Stimulated activated CD4-positive, alpha-beta T cell treated with anti-CD3 and anti-CD28 coated beads, TNF-alpha, amount 100 ng/mL, for 24 hours (primary cell): ENCODE measurements at places on chromosomes 16 and 17.

- peak; percentile 35 for DNase-seq
These were observed 4.9 kb downstream of the MLKL start for GRCh38 chr16:74695450-74696422.

DNA sequence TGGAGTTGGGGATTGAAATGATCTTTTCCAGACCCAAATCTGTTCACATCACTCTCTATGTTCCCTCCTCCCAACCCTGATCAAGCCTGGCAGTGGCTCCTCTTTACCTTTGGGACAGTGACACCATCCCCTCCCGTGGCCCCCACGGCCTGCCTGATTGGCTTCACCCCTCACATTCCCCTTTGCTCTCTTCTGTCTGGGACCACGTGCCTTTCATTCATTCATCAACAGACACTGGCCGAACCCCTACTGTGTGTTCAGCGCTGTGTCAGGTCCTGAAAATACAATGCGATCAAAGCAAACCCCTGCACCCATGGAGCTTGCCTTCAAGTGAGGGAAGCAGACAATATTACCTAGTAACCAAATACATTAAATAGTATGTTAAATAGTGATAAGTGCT is 2.2 kb upstream of the ALOX12B start:
- DNase-seq = no peak

DNA sequence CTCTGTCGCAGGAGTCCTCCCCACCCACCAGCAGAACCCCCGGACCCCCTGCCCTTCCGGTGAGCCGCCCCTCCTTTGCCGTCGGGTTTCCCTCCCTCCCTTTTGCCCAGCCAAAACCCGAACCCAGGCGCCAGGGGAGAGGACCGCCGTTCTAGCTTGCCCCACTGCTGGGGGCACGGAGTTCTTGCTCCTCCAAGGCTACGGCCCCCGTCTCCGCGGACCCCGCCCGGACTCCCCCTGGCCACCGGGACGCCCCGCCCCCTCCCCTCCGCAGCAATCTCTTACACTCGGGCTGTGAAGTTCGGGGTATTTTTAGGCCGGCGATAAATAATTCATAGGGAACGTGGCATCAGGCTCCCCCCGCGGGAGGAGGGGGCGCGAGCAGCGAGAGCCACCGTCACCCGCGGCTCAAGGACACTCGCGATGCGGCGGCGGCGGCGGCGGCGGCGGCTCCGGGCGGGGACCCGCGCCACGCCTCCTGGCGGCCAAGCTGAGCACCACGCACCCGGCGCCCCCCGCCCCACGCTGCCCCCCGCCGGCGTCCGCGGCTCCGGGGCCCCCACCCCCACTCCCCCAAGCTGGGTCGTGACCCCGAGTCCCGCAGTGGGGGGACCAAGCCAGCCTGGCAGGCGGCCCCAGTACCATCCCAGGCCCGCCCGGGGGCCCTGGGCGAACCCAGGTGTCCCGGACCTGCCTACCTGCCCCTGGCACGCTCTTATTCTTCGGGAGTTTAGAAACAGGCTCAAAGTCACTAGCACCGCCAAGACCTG is at the start of gene GRIN2C:
GRIN2C (minus strand) TSS at position 427 of the 770 bp plus-strand sequence. CDS start 4,793 bp downstream, outside the sequence.
- no peak for DNase-seq

DNA sequence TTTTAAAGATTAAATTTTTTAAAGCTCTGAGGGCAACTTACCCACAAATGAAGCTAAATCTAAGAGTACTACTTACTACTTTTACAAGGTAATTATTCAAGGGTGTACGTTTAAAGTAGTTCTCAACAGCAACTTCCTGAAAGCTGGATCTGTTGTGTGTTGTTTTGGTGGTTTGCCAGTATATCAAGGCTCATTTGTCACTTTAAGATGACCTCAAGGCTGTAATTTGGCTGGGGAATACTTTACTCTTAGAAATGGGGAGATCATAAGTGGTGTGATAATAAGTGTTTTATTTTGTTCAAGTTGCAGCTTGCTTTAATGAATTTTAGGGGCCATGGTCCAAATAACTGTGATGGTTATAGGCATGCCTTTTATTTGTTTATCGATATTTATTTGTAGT is 30.4 kb downstream of the AP2B1 start:
- no peak for DNase-seq

GRCh38 chr17:44548376-44549230 is 8.7 kb upstream of the FZD2 start:
- no peak for DNase-seq

- no peak for DNase-seq
These were observed 17.4 kb downstream of the NGFR start for GRCh38 chr17:49512296-49513043.

GRCh38 chr16:51193879-51194278 is 42.8 kb upstream of the SALL1 start:
- DNase-seq = no peak

GRCh38 chr16:14963281-14964173 is 11.3 kb upstream of the PDXDC1 start:
- no peak for DNase-seq

- no peak for DNase-seq
These were observed 22.1 kb downstream of the MAP1LC3B start for GRCh38 chr16:87414251-87414680.

- DNase-seq = no peak
These were observed 10.1 kb downstream of the GSE1 start for GRCh38 chr16:85623250-85623649.

DNA sequence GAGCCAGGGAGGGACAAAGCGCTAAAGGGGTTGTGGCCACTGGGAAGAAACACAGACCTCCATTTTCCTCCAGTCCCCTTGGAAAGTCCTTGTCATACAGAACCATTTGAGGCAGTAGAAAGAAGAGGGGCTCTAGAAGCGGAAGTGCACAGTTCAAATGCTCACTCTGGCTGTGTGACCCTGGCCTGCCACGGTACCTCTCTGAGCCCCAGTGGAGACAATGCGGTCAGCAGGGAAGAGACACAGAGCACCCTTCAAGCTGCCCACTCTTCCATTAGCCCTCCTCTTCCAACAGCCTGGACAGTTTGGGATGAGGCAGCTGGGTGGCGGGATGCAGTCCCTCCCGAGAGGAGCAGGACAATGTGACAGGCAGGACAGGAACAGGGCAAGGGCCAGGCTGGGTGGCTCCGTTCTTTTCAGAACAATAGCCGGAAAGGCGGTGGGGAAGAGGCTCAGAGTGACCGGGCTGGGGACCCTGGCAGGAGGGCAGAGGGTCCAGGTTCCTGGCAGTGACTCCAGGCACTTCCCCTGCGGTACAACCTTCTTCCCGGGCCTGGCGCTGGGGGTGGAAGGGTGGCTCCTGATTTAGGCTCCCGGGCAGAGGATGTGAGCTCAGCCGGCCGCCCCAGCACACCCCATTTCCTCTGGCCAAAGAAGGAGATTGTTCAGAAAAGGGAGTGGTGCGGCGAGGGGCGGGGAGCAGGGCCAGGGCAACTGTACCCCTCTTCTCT is 5.6 kb downstream of the CASKIN2 start:
- no peak for DNase-seq

- DNase-seq = no peak
These were observed 2.7 kb upstream of the CASKIN1 start for GRCh38 chr16:2199095-2199494.

GRCh38 chr16:58428621-58429542 is 36.6 kb downstream of the GINS3 start:
- no peak for DNase-seq

GRCh38 chr16:87671715-87672270 is 69.5 kb downstream of the JPH3 start:
- no peak for DNase-seq

- DNase-seq = no peak
These were observed 26.1 kb upstream of the CBFA2T3 start for GRCh38 chr16:89002851-89003830.

DNA sequence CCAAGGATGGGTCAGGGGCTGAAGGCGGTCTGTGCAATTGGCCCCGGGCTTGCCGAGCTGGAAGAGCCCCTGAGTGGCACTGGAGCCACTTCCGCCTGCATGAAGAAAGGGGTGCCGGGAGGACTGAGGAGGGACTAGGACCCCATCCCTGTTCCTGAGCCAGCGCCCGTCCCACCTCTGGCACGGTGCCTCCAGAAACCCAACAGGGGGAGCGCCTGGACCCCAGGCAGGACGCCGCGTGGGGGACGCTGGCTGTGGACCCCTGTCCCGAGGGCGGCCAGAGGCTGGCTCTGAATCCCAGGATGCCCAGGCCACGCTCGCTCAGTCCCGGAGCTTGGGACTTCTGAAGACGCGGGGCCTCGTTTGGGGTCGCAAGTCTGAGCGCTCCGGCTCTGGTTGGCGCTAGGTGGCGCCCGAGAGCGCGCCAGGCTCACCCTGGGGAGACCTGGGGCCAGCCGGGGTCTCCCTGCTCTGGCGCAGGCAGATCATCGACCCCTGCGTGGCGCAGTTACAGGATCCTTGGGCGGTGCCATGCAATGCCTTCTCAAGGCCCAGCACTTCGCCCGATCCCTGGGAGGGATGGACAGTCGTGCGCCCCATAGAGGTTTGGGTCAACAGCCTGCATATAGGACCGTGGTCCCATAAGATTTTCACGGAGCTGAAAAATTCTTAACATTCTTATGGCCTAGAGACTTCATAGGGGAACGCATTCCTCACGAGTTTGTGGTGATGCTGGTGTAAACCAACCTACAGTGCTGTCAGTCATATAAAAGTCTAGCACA is 58.5 kb upstream of the CREBBP start:
- peak; percentile 32 for DNase-seq

DNA sequence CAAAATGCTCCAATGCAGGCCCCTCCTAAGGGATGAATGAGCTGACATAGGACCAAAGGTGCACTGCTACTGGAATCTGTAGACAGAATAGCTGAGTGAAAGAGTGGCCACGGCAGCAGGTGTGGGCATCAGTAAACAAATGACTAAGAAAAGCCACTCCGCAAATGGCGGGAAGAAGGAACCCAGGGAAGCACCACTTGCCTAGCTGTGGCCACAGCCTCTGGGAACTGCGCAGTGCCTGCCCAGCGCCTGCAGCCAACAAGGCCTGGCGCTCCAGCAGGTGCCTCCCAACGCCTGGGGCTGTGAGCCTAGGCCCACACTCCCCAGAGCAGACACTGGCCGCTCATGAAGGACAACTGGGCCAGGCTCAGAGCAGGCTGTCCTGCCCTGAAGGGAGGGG is 11.8 kb downstream of the PEMT start:
- no peak for DNase-seq

DNA sequence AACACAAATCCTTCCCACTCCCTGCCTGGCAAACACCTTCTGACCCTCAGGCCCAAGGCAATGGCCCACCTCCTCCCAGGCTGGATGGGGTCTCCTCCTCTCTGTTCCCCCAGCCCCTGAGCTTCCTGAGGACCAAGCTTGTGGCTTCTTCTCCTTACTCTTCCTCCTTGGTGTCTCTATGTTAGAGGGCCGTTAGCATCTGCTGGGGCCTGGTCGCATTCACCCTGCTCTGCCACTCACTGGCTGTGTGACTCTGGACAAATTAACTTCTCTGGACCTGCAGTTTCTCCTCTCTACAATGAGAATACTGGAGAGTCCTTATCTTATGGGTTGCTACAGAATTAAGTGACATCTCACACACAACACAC is 725 bp upstream of the MT2A start:
- no peak for DNase-seq

DNA sequence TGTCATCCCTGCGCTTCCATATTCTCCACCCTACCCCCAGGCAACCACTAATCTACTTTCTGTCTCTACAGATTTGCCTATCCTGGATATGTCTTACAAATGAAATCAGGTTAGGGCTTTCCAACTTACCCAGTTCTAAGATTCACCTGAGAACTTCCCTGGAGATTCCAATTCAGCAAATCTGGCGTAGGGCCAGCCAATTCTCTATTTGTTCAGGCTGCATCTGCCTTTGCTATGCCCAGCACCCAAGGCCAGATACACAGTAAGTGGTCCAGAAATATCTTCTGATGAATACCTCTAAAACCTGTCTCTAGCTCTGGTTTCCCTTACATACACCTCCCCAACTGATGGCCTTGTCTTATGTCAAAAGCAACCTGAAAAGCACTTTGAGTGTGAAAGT is 10.4 kb upstream of the CTCF start:
- no peak for DNase-seq

DNA sequence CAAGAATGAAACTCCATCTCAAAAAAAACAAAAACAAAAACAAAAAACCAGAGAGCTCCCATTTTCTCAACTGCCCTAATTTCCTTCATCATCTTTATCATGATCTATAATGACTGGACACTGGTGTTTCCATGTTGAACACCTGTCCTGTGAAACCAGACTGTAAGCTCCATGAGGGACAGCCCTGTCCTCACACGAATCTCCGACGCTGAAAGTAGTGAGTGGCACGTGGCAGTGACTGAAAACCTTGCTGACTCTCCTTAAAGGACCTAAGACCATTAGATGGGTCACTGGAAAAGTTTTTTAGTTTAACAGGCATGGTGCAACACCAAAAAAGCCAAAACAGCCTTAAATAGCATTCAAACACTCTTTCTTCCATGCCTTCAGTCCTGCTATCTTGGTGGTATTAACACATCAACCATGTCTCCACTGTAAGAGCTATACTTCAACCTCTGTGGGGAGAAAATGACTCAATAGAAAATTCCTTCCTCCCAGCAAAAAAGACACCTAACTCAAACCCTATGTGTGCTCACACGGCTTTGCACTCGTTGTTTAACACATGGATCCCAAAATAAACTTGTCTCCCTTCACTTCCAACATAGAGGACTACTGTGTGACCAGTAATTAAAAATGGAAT is 8.3 kb downstream of the AXIN2 start:
- DNase-seq = no peak

DNA sequence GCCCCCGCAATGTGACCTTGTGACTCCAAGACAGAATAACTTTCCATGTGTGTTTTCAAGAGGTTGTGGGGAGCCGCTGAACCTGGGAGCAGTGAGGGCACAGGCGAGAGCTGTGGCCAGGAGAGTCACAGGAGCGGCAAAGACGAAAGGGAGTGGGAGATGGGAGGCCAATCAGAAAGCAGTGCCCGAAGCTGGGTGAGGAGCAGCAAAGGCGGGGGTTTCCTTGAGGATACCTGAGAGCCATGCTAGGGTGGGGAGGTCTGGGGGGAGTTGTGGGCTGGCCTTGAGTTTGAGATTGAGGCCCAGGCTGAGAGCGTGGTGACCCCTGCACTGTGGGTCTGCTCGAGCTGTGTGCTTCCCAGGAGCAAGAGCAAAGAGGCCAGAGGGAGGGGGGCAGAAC is 23.2 kb upstream of the NPTX1 start:
- no peak for DNase-seq

GRCh38 chr17:66949501-66949900 is 15.0 kb upstream of the CACNG4 start:
- no peak for DNase-seq

GRCh38 chr17:7852919-7853690 is 1.8 kb upstream of the TMEM88 start:
- DNase-seq = no peak

DNA sequence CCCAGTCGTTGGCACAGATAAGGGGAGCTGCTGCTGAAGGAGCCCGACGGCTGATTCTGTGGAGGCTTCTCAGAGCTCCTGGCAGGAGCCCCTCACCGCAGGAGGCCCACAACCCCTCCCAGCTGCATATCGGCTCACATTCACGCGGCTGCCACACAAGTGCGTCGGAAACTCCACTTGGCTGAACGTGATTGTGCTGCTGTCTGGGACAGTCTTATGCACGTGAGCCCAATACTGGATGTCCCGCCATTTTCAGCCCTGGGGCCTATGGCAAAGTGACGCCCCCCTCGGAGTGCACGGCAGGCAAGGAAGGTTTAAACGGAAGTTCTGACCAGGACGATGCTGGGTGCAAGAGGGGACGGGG is 8.7 kb upstream of the PITPNA start:
- DNase-seq = no peak
